ENCODE measurements at places on chromosomes 1 and 21.

- no peak for DNase-seq
Measured at GRCh38 chr1:3156936-3157335, 87.9 kb downstream of the PRDM16 start.

DNA sequence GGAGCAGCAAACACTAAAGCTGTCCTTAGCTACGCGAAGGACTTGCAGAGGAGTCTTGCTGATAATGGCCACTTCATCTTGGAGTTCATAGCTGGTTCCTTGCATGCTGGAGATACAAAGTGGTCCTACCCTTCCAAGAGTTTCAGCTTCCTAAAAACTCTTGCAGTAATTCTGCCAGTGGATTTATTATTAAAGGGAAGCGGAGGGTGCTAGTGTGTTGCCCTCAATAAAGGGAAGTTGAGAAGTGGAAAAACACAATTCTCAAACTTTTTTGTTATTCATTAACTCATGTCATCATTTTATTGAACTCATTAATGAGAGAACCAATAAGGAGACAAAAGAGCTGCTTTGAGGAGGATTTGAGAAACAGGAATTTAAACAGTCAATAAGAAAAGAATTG, 6.5 kb upstream of the HAPLN2 start:
- DNase-seq: no peak

GRCh38 chr1:202811296-202812175, 782 bp downstream of the PCAT6 start:
- DNase-seq: peak; percentile 17

DNA sequence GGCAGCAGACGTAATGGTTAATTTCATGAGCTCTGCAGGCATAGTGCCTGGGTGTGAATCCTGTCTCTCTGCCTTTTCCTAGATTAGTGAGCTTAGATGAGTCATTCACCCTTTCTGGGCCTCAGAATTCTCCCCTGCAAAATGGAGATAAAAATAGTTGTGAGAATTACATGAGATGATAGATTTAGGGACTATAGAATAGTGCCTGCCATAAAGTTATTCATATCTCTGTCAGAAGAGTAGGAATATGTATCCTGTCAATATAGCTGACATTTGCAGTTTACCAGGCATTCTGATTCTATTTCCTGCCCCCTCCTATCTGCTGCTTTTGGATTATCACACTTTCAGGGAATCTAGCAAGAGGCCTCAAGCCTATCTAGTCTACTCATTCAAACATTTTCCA, 112.0 kb downstream of the PDE4B start:
- DNase-seq: no peak

- no peak for DNase-seq
Measured at GRCh38 chr1:119590393-119590792, 57.7 kb downstream of the ZNF697 start.

DNA sequence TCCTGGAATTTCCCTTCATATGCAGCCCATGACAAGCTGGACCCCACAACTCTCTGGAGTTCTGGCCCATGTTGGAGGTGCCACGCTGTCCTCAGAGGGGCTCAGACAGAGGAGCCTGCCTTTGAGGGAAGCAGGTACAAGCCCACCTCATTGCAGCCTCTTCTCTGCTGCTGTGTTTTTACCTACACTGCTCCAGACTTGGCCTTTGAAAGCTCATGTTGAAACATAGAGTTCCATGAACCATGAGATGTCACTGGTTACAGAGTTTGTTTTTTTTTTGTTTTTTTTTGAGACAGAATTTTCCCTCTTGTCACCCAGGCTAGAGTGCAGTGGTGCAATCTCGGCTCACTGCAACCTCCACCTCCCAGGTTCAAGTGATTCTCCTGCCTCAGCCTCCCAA, 22.1 kb upstream of the ZBTB21 start:
- DNase-seq: no peak

GRCh38 chr1:25620211-25620610, 3.6 kb downstream of the MAN1C1 start:
- no peak for DNase-seq

DNA sequence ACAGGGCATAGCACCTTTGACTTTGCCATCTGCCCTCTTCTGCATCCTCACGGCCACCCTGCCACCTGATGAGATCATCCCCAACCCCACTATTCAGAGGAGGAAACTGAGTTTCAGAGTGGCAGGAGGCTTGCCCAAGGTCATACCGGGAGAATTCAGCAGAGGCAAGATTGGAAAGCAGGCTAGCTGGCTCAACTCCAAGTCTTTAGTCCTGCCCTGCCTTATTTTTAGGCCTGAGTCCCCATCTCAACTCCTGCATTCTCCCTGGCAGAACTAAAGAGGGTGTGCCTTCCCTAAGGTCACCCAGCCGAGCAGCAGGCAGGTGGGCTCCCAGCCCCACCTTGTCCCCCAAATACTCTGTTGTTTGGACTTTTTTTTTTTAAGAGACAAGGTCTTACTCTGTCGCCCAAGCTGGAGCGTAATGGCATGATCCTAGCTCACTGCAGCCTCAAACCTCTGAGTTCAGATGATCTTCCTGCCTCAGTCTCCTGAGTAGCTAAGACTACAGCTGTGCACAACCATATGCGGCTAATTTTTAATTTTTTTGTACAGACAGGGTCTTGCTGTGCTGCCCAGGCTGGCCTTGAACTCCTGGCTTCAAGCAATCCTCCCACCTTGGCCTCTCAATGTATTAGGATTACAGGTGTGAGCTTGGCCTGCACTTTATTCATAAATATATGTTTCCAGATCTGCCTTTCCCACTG, 13.8 kb upstream of the FGR start:
- DNase-seq: no peak

- DNase-seq: no peak
Measured at GRCh38 chr21:41973427-41973831, 19.6 kb upstream of the C2CD2 start.

GRCh38 chr1:110756506-110756905, 81.8 kb upstream of the KCNA3 start:
- no peak for DNase-seq

- no peak for DNase-seq
Measured at GRCh38 chr1:66033781-66034180, 241.1 kb downstream of the PDE4B start.

GRCh38 chr1:227959325-227959860, 11.7 kb upstream of the WNT9A start:
- no peak for DNase-seq

GRCh38 chr1:203116091-203116820, 11.3 kb upstream of the ADORA1 start:
- DNase-seq: no peak

DNA sequence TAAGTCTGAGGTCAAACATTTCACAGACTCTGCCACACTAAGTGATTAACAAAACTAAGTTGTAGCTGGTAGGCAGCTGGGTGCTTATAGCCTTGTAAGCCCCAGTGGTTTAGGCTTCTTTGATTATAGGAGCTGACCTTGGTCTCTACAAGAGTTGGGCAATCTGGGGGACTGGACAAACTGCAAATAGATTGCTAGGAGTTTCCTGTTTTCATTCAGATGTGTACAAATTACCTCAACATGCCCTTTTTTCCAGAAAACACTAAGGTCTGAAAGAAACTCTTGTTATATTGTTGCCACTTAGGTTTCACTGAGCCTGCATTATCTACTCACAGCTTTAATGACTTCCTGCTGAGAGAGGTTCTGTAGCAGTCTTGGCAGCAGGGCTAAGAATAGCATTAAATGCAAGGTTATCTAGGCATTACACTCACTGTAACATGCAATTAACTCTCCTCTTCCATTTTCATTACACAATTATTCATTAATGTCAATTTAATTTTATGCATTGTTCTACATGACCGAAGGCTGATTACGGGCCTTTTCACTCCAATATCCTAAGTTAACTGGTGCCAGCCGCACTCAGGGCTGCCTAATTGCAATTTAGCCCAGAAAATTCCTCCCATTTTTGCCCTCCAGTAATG, 314.0 kb downstream of the LMO4 start:
- DNase-seq: no peak

DNA sequence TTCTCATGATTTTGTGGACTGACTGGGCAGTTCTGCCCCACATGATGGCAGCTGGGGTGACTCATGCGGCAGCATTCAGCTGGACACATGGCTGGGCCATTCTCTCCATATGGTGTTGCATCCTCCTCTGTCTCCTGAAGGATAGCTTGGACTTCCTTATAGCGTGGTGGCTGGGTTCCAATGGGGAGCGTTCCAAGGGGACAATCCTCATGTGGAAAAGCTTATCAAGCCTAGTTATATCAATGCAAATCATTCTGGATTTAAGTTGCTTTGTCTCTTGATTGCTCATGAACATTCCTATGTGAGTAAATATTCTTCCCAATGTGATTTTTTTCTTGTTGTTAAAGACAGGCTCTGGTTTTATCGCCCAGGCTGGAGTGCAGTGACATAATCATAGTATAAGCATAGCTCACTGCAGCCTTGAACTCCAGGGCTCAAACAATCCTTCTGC, 13.2 kb upstream of the SLC2A1 start:
- DNase-seq: peak; percentile 55

GRCh38 chr1:219385787-219386427, 212.2 kb downstream of the LYPLAL1 start:
- peak; percentile 74 for DNase-seq

DNA sequence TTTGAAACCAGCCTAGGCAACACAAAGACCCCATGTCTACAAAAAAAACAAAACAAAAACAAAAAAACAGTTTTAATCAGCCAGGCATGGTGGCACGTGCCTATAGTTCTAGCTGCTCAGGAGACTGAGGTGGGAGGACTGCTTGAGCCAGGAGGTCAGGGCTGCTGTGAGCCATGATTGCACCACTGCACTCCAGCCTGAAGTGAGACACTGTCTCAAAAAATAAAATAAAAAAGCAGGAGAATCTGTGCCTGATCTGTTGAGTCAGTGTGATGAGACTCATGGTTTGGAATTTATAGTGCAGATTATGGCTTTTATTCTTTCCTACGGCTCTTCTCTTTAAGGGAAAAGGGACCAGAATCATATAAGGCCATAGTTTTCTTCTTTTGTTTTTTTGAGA, 16.5 kb downstream of the TRIT1 start:
- DNase-seq: peak; percentile 87

- no peak for DNase-seq
Measured at GRCh38 chr1:5734414-5734813, 257.8 kb downstream of the NPHP4 start.

DNA sequence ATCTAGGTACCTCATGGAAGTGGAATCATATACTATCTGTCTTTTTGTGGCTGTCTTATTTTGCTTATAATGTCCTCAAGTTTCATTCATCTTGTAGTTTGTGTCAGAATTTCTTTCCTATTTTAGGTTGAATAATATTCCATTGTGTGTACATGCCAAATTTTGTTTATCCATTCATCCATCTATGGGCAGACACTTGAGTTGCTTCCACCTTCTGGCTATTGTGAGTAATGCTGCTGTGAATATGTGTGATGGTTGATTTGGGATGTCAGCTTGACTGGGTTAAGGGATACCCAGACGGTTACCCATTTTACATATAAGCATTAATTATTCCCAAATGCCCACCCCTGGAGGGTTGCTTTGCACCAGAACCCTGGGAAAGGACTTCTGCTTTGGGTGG, 477.5 kb downstream of the PTPRU start:
- DNase-seq: peak; percentile 50

DNA sequence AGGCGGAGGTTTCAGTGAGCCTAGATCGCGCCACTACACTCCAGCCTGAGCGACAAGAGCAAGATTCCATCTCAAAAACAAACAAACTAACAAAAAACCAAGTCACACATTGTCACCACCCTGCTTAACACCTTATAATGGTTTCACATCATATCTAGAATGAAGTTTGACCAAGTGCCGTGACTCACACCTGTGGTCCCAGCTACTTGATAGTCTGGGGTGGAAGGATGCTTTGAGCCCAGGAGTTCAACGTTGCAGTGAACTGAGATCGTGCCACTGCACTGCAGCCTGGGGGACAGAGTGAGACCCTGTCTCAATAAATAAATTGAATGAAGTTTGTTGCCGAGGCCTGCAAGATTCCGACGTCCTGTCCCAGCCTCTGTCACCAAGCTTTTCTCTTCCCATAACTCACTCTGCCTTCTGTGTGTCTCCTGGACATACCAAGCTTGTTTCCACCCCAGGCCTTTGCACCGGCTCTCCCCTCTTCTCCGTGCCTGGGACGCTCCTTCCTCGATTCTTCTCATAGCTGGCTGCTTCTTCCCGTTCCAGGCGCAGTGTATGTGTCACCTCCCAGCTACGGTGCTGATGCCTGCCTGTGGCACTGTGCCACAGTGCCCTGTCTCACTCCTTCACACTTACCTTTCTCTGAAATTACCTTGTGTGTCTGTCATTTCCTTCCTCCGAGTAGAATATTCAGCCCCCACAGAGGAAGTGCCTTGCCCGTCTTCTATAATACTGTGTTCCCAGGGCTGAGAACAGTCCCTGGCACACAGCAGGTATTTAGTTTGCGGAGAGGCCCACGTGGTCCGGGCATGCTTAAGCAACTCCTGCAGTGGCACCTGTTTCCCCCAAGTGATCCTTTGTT, 3.8 kb upstream of the SELENON start:
- no peak for DNase-seq

- DNase-seq: no peak
Measured at GRCh38 chr1:48536477-48536876, 64.5 kb upstream of the SPATA6 start.

DNA sequence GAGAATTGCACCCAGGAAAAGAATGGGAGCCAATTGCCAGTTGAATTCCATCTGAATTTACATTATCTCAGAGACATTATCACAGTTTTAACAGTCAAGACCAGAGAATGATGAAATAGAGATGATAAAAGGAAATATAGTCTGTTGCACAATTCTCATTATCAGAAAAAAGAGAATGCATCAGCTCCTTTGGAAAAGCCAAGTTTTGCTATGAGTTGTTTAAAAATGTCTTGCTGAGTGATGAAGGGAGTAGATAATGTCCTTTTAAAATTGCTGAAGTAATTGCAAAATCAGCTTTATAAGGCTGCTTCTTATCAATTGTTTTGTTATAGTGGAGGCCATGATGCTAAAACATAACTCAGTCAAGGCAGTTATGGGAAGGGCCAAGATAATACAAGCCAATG, 37.9 kb upstream of the EEIG2 start:
- peak; percentile 30 for DNase-seq

DNA sequence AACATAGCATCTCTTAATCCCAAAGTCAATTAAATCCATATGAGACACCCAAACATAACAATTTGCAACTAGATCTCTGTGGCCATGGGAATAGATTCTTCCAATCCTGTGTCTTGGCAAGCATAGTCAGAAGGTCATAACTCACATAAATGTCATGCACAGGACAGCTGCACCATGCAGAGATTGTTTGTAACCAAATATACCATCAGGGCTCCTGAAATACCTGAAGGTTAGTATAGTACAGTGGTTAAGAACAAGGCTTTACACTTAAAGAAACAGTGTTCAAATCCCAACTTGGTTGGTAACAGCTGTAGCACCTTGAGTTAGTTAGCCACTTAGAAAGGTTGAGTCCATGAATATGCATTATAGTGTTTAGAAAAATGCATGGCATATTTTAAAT, 82.6 kb upstream of the CCDC190 start:
- peak; percentile 43 for DNase-seq

DNA sequence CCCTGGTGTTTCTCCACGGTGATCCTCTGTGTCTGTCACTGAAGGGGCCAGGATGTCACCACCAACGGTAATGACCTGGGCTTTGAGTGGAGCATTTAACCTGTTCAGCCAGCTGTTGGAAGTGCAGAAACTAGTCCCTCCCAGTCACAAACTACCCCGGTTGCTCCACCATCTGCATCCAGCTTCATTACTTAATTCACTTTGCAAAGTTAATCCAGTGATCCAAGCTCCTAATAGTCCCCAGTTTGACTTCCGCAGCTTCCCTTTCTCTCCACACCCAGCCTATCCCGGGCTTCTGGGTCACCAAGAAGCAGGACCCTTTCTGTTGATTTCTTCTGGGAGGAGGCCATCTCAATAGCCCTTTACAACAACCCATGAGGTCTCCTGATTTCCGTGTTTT, 63.5 kb downstream of the MDM4 start:
- DNase-seq: no peak

Measured in iris pigment epithelial cell (primary cell).